ENCODE measurements at places on chromosomes 11 and 22. TPM values are rescaled to one million over a fixed set of nuclear protein-coding genes. Genes with fewer than 3 reads are reported as not detected.

The SIK2 gene
- total RNA-seq: 6.1 TPM

The DMC1 gene
- 10.8 TPM for total RNA-seq

The CYB5R2 gene
- total RNA-seq: 26.9 TPM

The GAL3ST1 gene
- total RNA-seq: 0.70 TPM

The CRELD2 gene
- 31.0 TPM for total RNA-seq

The RAG1 gene
- 0.20 TPM for total RNA-seq

The EHF gene
- total RNA-seq: not detected

The TRIM49 gene
- not detected for total RNA-seq

Data from activated naive CD4-positive, alpha-beta T cell treated with anti-CD3 and anti-CD28 coated beads, Interleukin-2, amount 50 U/mL, for 72 hours (primary cell).